Stimulated activated naive CD4-positive, alpha-beta T cell (primary cell): ENCODE measurements at places on chromosomes 13 and 19.

DNA sequence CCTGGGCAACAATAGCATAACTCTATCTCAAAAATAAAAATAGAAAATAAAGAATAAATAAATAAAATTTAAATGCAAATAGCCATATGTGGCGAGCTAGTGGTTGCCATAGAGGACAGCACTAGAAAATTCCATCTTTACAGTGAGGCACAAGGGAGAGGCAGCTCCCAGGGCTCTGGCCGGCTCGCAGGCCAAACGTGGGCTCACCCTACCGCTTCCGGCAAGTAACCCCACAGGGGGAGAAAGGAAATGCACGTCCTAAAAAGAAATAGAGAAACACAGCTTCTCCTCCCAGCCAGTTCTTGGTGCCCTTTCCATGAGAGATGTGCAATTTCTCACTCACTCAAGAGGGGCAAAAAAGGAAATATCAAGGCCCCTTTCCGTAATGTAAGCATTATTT is 12.4 kb upstream of the GRWD1 start:
- DNase-seq, result no peak

GRCh38 chr13:54574791-54575190 is 1546.2 kb downstream of the OLFM4 start:
- DNase-seq, result no peak

DNA sequence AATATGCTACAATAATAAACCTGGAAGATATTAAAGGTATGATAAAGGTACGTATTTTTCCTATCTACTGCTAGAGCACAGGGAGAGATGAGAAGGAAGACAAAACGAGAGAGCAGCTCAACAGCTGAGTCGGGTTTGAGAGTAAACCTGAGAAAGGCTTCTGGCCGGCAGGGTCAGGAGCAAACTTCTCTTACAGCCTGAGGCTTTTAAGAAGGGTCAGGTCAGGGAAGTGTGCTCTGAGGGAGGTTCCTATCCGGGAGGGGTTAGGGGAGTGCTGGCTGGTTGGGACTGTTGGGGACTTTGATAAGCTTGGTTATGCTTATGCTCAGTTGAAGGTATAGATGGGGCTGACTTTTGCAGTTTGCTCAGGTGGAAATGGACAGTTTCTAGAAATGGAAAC is 77.7 kb upstream of the PRR20A start:
- no peak for DNase-seq

DNA sequence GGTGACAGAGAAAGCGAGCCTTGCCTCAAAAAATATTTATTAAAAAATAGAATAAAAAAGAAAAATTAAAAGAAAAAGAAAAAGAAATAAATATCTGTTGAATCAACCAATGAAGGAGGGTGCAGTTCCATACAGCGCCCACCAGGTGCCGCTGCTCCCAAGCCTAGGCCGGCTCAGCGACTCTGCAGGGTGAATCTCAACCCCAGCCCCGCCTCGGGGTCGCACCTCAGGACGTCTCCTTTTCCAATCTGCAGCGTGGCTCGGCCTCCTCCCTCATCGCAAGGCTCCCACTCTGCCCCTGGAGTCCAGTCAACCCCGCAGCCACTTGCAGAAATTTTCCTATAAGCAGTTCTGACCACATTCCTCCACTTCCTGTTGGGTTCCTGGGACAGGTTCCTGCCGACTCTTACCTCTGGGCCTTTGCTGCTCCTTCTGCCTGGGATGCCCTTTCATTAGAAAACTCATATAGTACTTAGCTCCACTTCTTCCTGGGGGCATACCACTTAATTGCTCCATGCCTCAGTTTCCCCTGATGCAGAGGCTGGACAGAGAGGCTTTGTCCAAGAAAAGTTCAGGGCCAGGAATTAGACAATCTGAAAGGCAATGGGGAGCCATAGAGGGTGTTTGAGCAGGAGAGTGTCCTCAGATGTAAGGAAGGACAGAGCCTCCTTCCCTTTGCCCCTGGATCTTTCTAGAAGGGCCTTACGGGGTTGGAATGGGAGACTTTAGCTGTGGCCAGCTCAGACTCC is 24.3 kb downstream of the NFILZ start:
- DNase-seq, result peak; percentile 69

DNA sequence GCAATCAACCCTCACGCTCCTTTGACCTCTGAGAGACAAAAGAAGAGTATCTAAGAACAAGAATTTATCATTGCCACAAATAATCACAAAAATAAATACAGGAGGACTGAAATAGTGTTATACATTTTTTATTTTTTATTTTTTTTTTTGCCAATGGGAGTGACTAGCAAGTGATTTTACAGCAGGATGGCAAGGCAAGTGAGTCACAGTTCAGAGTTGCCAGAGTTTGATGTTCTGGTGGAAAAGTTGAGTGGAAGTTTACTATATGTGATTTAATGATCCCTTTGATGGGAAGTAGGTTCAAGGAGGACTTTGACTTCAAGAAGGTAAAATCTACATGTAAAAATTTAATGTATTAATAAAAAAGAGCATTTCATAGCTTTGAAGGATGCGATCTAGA is 2691.4 kb downstream of the PCDH9 start:
- no peak for DNase-seq

GRCh38 chr13:89688918-89689317 is 1658.6 kb upstream of the MIR17HG start:
- DNase-seq, result no peak

GRCh38 chr13:43304449-43304848 is 281.1 kb downstream of the DNAJC15 start:
- DNase-seq, result no peak

- DNase-seq, result no peak
These were observed 587 bp downstream of the B9D2 start for GRCh38 chr19:41363371-41363752.

GRCh38 chr13:30965380-30965779 is 32.9 kb downstream of the TEX26 start:
- DNase-seq, result no peak

DNA sequence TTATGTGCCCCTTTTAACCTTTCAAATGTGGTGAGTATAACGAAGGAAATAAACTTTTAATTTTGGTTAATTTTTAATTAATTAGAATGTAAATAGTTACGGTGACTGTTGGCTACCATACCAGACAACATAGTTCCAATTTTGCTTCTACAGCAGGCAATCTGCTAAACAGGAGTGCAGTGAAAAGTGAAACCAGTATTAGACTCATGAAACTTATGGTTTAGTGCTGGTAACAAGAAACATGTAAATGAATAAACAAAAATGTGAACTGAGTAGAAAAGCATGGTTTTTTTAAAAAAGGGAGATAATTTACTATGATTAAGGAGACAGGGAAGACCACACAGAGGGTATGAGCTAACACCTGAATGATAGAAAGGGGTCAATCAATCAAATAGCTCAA is 478.4 kb downstream of the PCDH9 start:
- DNase-seq, result no peak

DNA sequence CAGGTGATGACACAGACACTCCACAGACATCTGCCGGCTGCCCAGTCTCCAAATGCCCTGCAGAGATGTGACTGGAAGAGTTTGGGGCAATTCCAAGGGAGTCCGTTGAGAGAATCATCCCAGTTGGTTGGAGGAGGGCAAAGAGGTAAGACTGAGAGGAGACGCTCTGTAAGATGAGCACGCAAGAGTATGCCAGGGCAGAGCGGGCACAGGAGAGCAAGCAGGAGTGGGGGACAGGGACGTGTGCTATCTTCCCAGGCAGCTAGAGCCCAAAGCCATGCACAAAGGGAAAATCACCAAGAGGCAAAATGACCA is 156.3 kb upstream of the TSHZ3 start:
- no peak for DNase-seq
